ENCODE measurements at places on chromosomes 11 and 22.

- no peaks in the 10 kb centered on the region for H3K36me3 ChIP-seq
- no peak overlapping the region for H3K4me3 ChIP-seq
- peaks cover 17% of the 10 kb centered on the region for H3K4me1 ChIP-seq
- DNase-seq = no peak
- no peaks in the 10 kb centered on the region for H3K27me3 ChIP-seq
- peak overlapping the region; percentile 95 for H3K27ac ChIP-seq
Observed at GRCh38 chr11:72070491-72070890, 9.9 kb downstream of the NUMA1 start.

DNA sequence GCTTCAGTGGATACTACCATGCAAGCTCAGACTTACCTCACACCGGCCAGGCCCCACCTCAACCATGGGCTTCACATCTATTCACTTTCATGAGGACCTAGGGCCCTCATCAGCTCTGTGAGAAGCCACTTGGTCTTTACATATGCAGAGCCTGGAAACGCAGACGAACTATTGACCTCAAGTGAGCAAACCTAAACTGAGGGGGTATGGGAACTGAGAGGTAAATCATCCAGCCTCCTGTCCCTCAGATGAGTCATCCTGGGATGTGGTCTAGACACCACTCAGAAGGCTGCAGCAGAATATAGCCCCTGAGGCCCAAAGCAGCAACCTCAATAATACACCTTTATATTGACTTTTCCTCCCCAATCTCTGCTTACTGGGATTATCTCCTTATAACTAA is 578.0 kb downstream of the INSC start:
- no peak overlapping the region for H3K27ac ChIP-seq
- no peaks in the 10 kb centered on the region for H3K4me1 ChIP-seq
- no peaks in the 10 kb centered on the region for H3K27me3 ChIP-seq
- no peak overlapping the region for H3K4me3 ChIP-seq

DNA sequence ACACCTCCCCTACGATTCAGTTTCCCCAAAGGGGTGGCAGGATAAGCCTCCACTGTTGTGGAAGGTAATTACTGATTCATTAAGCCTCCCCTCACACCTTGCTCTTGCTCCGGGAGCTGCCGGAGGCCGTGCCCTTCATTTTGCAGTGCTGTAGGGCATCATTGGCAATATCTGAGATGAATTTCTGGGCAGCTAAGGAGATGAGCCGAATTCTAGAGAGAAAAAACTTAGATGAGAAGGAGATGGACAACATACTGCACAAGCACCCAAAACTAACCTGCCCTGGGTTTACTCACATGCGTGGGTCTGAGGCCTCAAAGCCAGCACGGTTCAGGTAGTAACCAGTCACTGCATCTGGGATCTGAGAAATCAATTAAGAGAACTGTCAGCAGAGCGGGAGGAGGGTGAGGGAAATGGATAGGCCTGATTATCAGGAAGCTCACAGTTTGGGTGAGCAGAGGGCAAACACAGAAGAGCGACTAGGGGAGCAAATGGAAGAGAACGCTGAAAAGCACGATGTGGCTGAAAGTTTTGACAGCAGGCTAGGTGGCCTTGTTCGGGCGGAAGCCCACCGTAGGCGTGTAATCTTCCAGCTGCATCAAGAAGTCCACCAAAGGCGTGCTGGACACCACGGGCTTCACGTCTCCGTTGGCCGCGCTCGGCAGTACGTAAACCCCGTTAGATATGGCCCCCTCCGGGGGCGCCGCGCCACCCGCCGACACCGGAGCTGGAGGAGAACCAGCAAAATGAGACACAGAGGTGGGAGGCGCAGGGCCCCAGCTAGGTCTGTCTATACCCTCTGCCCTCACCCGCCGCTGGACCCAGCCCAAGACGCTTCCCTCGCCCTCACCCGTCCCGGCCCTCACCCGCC is 689 bp downstream of the TAF10 start:
- peaks cover 18% of the 10 kb centered on the region for H3K4me1 ChIP-seq
- H3K4me3 ChIP-seq = peak overlapping the region; percentile 65
- peak overlapping the region; percentile 92 for H3K27ac ChIP-seq
- no peak for DNase-seq
- no peaks in the 10 kb centered on the region for H3K36me3 ChIP-seq

DNA sequence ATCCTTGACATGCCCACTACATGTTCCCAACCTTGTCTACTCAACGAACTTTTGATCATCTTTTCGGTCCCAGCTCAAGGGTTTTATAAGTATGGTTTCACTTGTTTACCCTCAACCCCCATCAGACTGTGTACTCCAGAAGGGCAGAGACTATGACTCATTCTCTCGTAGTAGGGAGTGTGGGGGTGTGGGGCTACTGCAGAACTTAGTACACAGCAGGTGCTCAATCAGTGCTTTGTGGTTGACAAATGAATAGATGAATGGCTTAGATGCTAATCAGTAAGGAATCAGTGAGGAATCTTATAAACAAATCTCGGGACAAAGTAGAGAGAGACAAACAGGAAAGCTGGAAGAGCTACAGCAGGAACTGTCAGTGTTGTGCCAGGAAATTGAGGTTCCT is 151.7 kb upstream of the PLET1 start:
- no peaks in the 10 kb centered on the region for H3K36me3 ChIP-seq
- no peaks in the 10 kb centered on the region for H3K4me1 ChIP-seq
- no peak for DNase-seq
- no peak overlapping the region for H3K27ac ChIP-seq

DNA sequence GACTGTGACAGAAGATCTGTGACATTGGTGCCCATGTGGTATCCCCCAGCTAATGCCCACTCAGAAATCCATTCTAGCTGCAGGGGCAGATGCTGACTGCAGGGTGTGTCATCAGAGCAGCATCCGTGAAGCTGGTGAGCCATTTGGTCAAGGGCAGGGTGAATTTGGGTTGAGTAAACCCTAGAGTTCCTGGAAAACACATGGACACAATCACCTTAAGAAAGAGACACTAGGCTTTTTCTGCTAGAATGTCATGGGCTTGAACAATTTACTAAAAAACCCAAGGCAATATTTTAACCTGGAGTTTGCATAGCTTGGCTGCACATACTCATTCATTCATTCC is 100.0 kb downstream of the ADAMTS15 start:
- H3K4me1 ChIP-seq = peaks cover 3% of the 10 kb centered on the region
- no peaks in the 10 kb centered on the region for H3K27me3 ChIP-seq
- no peak overlapping the region for H3K27ac ChIP-seq

- no peak for DNase-seq
- peaks cover 18% of the 10 kb centered on the region for H3K27me3 ChIP-seq
- H3K36me3 ChIP-seq = no peaks in the 10 kb centered on the region
- H3K4me3 ChIP-seq = no peak overlapping the region
- H3K27ac ChIP-seq = no peak overlapping the region
Observed at GRCh38 chr11:131465746-131466145, 95.3 kb downstream of the NTM start.
